Hematopoietic multipotent progenitor cell treated with erythropoietin and hydrocortisone succinate and interleukin-3 and kit ligand, for 8 days (in vitro differentiated cells): ENCODE measurements at places on chromosomes 7 and 10.

GRCh38 chr10:101097881-101098280 lies 33.2 kb upstream of the TLX1 start:
- DNase-seq, result no peak

DNA sequence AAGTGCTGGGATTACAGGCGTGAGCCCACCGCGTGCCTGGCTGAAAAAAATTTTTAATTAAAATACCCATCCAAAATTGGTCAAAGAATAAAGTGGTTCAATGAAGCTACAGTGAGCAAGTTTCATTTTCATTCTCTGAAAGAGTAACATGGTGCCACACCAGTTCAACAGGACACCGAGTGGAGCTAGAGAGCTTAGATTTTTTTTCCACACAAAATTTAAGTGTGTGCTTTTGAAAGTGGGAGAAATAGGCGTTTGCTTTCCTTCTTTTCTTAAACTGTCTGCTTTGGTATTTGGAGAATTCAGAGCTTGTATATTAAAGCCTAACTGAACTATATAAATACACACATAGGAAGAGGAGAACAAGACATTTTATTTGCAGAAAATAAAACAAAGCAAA lies 43.4 kb downstream of the BPGM start:
- DNase-seq, result no peak

DNA sequence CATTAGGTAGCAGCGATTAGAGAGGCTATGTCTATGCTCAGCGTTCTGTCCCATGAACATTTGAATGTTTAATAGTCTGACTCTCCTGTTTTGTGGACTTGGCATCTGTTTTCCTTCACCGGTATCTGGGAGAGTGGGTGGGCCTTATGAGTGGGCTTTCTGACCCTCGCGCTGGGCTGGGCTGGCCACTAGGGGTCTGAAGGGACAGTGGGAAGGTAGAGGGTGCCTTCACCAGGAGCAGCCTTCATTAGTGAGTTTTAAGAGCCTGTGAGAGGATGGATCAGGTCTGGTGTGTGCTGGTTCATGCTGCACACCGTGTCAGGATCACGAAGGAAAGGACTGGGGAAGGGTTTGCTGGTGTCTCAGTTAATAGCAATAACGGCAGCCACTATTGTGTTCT lies 33.4 kb downstream of the DCLRE1A start:
- no peak for DNase-seq

GRCh38 chr7:121298831-121299239 lies 30.0 kb upstream of the WNT16 start:
- no peak for DNase-seq

- peak; percentile 31 for DNase-seq
Observed at GRCh38 chr7:44309271-44310091, 15.9 kb downstream of the CAMK2B start.

DNA sequence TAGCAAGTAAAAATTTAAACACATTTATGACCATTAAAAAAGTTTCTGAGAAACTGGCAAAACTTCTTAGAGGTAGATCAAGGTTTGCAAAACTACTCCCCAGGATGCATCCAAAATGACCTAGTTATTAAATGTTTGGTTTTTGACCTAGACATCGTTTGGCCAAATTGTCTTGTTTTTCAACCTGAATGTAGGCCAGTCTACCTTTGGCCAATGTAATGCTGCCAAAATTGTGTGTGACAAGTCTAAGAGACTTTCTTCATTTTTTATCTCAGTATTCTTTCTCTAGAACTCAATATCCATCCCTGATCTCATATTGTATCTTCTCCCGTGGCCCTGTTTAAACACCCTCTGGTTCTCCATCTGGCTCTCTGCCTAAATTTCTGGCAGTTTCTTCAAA lies 202.0 kb downstream of the CXCL12 start:
- DNase-seq, result no peak
